ENCODE measurements at places on chromosomes 2 and 18.

DNA sequence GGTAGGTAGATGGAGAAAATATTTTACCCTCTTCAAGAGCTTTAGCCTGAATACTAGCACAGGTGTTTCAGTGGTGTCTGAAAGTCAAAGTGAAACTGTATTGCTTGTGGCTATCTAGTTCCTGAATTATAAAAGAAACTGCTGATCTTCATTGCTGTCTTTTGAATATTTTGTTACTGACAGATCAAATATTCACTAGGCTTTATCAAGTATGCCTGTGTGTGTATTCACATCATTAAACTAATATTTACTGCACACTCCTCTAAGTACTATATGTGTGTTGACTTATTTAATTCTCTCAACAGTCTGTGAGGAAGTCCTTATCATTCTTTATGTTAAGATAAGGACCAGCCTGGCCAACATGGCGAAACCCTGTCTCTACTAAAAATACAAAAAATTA lies 139.6 kb downstream of the SOCS6 start:
- no peak for DNase-seq

GRCh38 chr2:102120701-102121159 lies 21.8 kb upstream of the IL1R1 start:
- no peak for DNase-seq

DNA sequence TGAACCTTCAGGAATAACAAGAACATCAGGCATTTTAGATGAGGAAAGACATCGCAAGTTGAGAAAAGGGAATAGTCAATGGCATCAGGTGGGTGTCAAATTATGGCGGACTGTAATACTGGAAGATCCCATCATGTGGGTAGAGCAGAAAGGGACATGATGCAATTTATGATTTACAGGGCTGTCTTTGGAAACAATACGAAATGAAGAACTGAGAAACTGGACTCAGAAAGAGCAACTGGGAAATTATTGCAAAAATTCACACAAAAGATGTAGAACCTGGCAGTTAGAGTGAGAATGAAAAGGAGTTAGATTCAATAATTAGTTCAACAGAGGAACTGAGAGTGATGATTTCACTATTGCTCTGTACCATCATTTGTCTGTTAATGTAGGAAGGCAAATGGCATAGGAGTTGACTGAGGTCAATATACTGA lies 1635.0 kb upstream of the ACVR2A start:
- DNase-seq: no peak

DNA sequence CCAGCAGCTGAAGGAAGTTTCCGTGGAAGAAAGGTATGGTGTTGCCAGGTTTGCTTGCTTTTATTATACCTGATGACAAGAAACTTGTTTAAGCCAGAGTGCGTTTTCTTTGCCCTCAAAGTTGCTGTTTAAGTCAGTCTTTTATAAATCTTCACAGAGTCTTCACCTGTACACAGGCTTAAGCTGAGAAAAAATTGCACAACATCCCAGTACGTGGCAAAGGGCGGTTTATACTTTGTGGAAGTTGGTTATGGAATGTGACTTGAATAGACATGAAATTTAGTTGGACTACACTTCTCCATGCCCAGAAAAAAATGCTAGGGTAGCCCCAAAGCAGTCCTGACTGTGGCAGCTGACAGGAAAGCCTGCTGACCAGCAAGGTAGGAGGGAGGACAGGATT lies 121.5 kb downstream of the RTN4 start:
- DNase-seq: no peak

DNA sequence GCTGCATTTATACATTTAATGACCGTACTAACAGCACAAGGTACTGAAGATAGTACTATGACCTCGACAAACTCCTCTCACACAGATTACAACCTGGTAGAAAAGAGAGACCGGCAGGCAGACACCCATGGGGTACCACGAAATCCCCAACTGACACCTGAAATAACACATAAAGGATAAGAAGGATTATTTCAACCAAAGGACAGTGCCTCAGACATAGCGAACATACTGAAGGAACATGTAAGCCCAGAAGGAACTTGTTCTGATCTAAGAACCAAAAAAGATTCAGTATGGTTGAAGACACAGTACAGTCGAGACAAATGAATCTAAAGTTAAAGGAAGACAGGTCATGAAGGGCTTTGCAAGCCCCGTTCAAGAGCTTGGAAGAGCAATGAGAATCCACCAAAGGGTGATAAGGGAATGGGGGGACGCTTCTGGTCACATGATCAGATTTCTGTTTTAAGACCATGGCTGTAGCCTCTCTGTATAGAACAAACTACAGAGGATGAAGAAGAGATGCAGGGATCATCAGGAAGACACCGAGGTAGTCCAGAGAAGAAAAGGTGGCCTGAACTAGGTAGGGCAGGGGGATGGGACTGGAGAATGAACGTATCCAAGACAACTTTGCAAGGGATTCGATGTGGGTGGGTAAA lies 902 bp downstream of the MCFD2 start:
- no peak for DNase-seq

DNA sequence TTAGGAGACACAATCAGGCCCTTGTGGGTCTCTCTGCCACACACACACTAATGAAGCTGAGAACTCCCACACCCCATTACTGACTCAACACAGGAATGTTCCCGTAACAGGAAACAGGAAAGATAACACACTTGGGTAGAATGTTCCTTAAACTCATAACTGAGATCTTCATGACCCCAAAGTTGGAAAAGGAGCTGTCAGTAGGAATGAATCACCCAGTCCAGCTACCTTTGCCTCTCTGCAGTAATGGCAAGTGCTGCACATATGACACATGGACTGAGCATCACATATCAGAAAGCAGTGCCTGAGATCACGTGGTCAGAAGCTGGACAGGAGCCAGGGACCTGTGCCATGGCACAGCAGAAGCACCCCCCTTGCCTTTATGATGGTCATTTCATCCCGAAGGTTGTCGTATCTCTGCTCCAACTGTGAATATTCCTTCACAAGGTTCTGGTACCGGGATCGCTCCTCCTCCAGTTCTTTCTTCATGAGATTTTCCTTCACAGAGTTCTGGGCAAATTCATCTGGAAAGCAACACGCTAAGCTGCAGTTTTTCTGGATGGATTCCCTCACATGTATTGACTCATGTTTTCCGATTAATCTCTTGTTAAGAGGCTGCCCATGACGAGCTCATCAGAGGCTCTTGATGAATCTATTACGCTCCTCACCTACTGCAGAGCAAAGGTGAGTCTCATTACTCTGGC lies 65.4 kb upstream of the ACAA2 start:
- DNase-seq: no peak

DNA sequence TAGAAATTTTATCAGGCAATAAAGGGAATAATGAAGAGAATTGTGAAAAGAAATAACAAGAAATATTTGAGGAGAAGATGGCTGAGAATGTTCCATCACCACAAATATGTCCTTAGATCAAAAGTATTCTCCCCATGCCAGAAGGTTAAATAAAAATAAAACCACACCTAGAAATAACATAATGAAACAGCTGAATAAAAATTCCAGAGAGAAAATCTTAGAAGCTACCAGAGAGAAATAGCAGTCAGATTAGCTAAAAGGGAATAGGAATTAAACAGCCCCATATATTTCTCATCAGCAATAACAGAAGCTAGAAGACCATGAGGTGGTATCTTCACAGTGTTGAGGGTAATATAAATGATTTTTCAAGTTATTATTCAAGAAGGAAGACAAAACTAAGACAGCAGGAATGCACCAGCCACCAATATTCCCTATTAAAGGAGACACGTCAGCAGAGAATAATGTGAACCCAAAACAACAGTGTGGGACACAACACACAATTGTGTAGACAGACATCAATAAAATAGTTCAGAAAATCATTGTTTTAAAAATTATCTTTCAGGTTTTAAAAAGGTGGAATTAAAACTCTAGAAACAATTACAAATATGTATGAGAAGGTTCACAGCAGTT lies 82.0 kb upstream of the NEDD4L start:
- no peak for DNase-seq

DNA sequence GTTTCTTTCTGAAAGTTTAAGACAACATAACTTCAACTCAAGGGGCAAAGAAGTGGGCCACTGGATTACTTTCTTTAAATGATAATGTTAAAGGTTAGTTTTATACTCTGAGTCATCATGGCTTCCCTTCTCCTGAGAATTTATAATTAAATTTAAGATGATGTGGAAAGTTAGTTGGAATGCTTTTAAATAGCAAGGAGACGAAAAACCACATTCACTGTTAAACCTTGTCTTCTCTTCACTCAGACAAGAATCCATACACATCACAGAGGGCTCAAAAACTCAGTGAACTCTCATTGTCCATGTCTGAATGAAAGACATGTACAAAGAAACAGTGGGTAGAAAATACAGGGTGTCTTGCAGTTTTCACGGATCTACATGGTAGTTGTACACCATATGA lies 65.6 kb downstream of the COL5A2 start:
- DNase-seq: no peak

- peak; percentile 65 for DNase-seq
Measured at GRCh38 chr2:36965751-36966369, 476 bp downstream of the STRN start.

- peak; percentile 84 for DNase-seq
Measured at GRCh38 chr18:9914584-9915290, 921 bp downstream of the VAPA start.

GRCh38 chr2:171626949-171627348 lies 60.3 kb upstream of the DYNC1I2 start:
- no peak for DNase-seq

DNA sequence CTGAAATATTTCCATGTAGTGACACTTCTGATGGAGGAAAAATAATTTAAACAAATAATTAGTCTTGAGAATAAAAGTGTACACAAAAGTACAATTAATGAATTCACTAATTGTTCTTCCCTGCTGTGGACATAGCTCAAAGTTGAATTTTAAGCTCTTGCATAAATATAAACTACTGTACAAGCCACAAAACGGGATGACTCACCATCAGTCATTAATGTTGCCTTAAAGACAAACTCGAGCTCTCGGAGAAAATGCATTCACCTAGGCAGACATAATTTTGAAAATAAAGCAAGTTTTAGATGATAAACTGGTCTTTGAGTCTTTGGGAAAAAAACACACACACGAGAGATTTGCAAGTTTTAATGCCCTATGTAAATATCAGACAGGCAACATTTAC lies 436.4 kb downstream of the ZNF521 start:
- DNase-seq: no peak

- peak; percentile 32 for DNase-seq
Measured at GRCh38 chr2:127355407-127356008, 32.3 kb downstream of the MAP3K2 start.

DNA sequence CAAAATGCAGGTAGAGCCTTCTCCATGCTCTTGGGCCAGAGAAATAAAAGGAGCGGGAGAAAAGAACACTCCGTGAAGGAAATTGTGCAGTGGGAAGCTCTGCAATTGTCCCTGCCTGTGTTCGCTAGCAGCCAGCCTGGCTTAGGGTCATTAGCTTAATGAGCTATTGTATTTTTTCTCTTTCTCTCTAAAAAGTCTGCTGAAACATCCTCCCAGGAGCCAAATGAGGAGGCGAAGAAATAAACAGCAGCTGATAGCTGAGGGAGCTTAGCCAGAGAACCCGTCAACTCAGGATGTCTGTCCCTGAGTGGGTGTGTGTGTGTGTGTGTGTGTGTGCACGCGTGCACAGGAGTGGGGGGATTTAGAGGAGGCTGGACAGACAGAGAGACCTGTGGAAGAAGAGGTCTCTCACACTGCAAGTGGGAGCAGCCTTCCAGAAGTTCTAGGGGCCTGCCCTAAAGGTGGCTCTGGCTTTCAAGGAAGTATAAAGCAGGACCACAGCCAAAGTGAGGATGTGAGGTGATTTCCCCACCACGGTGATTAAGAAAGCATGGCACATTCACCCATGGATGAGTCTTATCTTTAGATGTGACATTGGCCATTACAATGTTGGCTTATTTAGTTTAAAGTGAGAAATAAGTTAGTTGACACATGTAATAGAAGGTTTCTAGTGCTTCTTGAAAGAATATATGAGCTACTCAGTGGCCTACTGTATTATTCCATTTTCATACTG lies 690.4 kb downstream of the RNF144A start:
- DNase-seq: no peak

GRCh38 chr2:213315168-213315876 lies 31.1 kb downstream of the SPAG16 start:
- DNase-seq: no peak

DNA sequence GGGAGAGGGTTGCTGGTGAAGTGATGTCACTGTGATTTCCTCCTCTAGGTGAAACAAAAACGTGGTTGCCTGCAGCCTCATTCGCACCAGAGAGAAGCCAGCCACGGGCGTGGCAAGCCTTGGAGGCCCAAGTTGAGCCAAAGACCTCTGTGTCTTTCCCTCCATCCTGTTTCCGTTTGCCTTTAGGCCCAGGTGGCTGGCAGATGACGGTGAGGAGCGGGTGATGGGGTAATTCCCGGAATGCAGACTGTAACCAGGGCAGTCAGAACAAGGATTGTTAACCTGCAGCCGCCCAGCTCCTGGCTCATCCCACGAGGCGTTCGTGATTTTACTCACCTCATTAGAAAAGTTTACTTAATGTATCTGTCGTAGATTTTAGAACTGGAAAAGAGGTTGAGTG lies 14.4 kb downstream of the CTIF start:
- no peak for DNase-seq

- DNase-seq: no peak
Measured at GRCh38 chr18:72692595-72692994, 148.5 kb upstream of the CBLN2 start.

DNA sequence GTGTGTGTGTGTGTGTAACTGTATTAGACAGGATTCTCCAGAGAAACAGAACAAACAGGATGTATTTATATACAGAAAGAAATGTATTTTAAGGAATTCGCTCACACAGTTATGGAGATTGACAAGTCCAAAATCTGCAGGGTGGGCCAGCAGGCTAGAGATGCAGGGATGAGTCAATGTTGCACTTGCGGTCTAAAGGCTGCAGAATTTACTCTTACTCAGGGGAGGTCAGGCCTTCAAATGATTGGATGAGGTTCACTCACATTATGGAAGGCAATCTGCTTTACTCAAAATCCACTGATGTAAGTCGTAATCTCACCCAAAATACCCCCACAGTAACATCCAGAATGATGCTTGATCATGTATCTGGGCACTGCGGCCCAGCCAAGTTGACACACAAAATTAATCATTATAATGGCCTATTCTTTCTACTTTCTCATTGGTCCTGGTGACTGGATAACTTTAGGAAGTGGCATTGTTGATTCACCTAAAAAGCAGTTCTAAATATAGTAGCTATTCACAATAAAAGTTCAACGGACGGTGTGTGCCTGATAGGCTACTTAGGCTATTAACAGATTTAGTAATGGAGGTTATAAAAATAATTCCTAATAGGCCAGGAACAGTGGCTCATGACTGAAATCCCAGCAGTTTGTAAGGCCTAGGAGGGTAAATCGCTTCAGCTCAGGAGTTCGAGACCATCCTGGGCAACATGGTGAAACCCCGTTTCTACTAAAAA lies 40.6 kb upstream of the ACYP2 start:
- no peak for DNase-seq

GRCh38 chr2:118047380-118047826 lies 33.5 kb upstream of the CCDC93 start:
- no peak for DNase-seq

GRCh38 chr2:40370007-40370395 lies 81.9 kb downstream of the SLC8A1 start:
- peak; percentile 12 for DNase-seq
